ENCODE measurements at places on chromosomes 3 and 15.

DNA sequence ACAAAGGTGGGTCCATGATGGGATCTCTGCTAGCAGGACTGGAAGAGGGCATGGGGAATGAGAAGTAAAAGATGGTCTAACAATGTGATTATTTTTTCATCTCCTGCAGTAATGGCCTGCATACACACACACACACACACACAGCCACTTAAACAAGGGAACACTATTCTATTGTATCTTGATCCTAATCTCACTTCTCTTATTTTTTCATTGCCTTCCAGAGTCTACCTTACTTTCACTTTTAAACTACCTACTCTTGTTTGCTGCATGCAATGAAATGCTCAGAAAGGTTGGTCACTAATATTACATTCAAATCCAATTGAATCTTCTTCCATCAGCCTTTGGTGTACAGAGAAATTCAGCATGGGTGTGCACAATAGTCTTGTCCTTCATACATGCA lies 853.8 kb downstream of the IGSF11 start:
- DNase-seq: no peak

GRCh38 chr15:81271761-81272644 lies 51.9 kb downstream of the STARD5 start:
- DNase-seq: no peak

- peak; percentile 25 for DNase-seq
These were observed 474.8 kb downstream of the CNTN3 start for GRCh38 chr3:74139648-74140047.

DNA sequence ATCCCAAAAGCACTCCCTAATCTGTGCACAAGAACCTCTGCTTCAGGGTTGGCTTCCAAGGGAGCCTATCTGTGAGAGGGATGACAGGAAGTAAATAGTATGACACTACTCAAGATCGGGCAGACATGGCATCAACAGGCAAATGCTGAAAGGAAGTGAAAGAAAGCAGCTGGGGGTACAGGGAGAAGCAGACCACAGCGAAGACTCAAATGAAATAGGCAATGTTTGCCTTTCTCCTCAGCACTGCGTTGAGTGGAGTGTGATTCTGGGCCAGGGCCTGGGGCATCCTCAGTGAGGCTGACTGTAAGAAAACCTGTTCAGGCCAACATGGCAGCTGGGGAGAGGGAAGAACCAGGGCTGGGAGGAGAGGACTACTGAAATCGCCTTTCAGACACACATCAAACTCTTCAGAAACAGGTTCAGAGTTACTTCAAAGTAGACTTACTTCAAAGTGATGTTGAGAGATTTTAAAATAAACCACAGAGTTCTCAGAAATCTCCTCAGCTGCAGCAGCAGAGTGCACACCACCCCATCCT lies 96.6 kb downstream of the SLC9A9 start:
- DNase-seq: no peak

DNA sequence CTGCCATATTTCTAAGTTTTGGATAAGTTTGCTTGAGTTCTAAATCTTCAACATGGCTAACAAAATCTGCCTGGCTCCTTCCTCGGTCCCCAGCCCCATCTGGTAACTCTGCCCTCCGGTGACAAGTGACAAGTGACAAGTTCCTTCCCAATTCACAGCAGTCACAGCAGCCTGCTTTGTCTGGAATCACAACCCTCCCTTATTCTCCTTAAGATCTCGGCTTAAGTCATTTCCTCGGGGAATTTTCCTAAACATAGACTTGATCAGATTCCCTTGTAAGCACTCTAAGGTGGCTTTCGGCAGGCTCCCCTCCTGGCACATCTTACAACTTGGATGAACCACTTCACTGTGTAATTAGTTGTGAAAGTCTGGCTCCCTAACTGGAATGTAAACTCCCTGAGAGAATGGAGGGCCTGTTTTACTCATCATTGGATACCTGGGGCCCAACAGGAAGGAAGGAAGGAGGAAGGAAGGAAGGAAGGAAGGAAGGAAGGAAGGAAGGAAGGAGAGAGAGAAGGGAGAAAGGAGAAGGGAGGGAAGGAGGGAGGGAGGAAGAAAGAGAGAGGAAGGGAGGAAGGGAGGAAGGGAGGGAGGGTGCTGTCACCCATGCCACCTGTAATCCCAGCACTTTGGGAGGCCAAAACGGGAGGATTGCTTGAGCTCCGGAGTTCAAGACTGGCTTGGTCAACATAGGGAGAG lies 126.4 kb downstream of the SHQ1 start:
- no peak for DNase-seq

DNA sequence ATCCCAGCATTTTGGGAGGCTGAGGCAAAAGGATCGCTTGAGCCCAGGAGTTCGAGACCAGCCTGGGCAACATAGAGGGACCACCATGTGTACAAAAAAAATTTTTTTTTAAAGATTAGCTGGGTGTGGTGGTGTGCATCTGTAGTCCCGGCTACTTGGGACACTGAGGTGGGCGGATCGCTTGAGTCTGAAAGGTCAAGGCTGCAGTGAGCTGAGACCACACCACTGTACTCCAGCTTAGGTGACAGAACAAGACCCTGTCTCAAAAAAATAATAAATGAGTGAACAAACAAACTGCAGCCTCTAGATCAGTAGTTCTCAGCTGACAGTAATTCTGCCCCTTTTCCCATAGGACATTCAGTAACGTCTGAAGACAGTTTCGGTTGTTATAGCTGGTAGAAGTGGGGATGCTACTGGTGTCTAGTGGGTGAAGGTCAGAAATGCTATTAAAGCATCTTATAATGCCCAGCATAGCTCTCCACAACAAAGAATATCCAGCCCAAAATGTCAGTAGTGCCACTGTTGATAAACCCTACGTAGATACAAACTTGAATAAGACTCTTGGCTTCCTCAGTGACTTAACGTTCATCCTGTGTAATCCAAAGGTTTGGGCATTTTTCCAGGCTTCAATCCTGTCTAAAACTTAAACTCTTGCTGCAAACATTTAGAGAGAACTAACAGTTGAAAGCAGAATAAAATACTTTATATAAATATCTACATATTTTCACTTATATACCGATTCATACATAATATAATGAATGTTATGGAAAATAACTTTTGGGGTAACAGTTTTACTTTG lies 10.6 kb downstream of the SMC4 start:
- no peak for DNase-seq

DNA sequence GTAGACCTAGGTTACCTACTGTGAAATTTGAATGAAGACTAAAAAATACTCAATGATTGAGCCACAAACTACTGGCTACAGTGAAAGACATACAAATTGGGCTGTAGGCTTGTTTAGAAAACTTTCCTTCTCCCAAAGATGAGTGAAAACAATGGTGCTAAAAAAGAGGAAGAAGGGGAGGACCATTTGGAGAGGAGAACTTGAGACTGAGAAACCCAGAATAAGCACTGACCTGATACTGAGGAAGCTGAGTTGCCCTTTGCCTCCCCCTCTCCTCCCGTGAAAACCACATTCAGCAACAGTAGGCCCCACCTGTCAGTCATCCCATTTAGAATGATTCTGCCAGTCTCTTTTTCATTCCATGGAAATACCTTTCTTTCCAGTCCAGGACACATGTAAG lies 484.0 kb upstream of the TGFBR2 start:
- DNase-seq: no peak

- no peak for DNase-seq
These were observed 224.6 kb upstream of the NECTIN3 start for GRCh38 chr3:110846971-110847370.

DNA sequence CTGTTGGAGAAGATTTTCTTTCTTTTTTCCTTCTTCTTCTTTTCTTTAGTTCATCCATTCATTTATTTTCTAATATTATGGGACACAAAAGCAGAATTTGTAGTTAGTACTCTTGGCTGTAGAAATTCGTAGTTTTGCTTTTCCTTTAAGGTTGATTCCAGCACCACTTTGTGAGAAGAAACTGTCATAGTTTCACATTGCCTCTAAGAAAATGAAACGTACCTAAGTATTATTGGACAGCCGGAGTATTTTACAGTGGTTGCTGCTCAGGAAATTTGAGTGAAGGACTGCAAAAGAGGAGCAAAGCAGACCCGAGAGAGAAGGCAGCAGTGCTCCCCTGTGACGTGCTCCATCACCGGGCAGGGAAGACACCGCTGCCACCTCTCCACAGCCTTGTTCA lies 48.1 kb downstream of the PLCL2 start:
- DNase-seq: no peak

- DNase-seq: no peak
These were observed 53.5 kb upstream of the WNT5A start for GRCh38 chr3:55540579-55540978.

- DNase-seq: no peak
These were observed 65.7 kb downstream of the RASA2 start for GRCh38 chr3:141552440-141552991.

GRCh38 chr3:136819731-136820679 lies 1.1 kb downstream of the SLC35G2 start:
- peak; percentile 59 for DNase-seq

GRCh38 chr15:68623301-68623892 lies 44.6 kb downstream of the CORO2B start:
- DNase-seq: no peak
